Hematopoietic multipotent progenitor cell treated with erythropoietin and hydrocortisone succinate and interleukin-3 and kit ligand, for 8 days (in vitro differentiated cells): ENCODE measurements at places on chromosomes 4 and X.

DNA sequence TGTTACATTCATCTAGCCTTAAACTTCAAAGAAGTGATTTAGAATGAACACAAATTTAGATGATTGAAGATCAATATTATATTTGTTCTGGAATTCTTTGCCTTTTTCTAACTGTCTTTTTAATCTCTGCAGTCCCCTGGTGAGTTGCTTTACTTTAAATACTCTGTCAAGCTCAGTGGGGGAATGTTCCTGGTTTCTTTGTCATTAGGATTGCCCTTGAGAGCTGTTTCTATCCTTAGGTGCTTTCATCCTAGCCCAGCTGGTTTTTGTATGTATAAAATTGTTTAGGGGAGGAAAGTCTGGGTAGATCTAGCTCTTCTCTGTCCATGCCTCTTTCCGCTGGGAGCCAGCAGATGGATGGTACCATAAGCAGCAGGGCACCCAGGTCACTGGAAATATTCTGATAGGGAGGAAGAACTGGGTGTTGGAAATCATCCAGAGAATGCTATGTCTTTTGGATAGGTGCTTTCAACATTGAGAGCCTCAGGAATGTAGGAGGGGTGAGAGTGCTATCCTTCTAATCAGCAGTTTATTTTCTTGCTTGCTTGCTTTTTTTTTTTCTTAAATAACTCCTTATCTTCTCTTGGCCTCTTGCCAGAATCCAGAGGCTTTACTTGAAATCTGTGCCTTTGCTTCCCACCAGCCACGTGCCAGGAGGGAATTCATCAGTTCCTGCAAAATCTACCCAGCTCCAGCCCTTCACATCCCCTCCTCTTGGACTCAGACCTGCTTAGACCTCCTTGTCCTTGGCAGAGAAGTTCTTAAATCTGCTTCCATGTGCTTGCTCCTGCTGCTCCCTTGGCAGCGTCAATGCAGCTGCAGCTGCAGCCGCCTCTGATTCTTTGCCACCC, 215.3 kb upstream of the ANXA3 start:
- no peak for DNase-seq

- no peak for DNase-seq
Measured at GRCh38 chrX:86711531-86712180, 563.4 kb downstream of the DACH2 start.

GRCh38 chrX:54358424-54359211, 772 bp upstream of the WNK3 start:
- DNase-seq = peak; percentile 24

DNA sequence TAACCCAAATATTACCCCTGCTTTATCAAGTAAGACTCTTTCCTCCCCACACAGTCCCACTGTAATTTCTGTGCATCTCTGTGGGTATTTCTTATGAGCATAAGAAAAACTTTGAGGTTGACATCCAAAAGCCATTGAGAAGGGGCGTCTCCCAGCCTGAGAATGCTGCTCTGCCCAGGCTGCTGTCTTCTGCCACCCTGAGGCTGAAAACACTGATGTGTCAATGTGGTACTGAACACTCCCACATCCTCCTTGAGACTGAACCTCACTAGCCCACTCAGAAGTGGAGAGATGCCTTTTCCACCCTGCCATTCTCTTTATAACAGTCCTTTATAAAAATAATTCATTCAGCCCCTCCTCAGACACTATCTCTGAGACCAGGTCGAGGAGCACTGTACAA, 120.8 kb downstream of the SMIM20 start:
- DNase-seq = no peak
